Activated CD4-positive, alpha-beta T cell treated with anti-CD3 and anti-CD28 coated beads for 24 hours (primary cell): ENCODE measurements at places on chromosomes 7 and 10.

- no peak for DNase-seq
Measured at GRCh38 chr7:28169230-28169629, 11.4 kb downstream of the JAZF1 start.

GRCh38 chr10:3393958-3394357 is 221.4 kb upstream of the PITRM1 start:
- no peak for DNase-seq

DNA sequence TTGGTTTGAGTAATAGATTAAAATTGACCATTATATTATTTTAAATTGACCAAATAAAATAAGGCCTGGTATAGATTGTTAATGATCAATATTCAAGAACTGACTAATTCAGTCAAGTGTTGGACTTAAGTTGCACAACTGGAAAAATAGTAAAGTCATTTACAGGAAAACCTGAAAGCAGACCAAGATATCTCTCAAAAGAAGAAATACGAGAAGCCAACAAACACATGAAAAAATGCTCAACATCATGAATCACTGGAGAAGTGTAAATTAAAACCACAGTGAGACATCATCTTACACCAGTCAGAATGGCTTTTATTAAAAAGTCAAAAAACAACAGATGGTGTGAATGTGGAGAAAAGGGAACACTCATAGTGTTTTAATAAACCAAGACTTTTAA is 80.4 kb upstream of the MALRD1 start:
- DNase-seq = no peak

- DNase-seq = no peak
Measured at GRCh38 chr7:74467876-74468275, 14.2 kb downstream of the GTF2IRD1 start.

DNA sequence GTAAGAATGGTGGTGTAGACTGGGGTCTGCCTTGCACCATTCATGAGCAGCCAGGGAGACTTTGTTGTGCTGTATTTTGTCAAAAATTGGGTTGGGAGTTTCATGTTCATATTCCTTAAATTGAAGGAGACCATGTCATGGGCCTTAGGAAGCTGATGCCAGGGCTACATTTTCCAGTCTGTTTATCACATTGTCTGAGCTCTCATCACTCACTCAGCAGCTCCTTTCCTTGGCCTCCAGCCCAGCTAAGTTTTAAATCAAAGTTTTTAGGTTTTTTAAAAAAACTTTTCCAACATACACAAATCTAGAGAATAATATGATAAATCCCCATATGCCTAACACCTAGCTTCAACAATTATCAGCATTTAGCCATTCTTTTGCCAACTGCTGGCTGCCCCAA is 12.6 kb upstream of the FAM13C start:
- no peak for DNase-seq

DNA sequence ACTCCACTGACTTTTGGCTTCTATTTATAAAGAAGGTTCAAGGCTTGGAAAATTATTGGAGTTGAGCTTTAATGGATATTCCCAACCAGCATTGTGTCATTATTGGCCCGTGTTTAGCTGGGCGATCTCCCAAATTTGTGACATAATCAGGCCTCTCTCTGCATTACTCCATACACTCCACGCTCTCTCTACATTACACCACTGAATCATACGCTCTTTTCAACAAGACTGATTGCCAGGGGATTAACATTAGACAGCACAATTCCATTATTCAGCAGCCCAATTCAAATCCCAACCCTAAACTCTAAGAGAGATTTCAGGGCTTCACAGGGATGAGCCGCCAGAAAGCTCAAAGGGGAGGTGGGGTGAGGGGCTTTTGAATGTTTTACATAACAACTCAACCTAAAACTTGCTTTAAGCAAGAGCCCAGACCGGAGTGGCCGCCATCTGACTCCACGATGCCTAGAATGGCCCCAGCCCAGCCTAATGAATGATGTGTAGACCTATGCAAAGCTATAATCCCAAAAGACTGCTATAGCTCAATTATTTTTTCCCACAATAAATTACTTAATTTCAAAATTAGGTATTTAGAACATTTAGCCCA is 61.8 kb downstream of the FGFR2 start:
- DNase-seq = no peak

GRCh38 chr10:28906415-28906814 is 229.1 kb downstream of the BAMBI start:
- no peak for DNase-seq

GRCh38 chr10:67602268-67602950 is 93.6 kb downstream of the CTNNA3 start:
- no peak for DNase-seq

- no peak for DNase-seq
Measured at GRCh38 chr7:47464266-47464665, 117.6 kb downstream of the TNS3 start.

GRCh38 chr7:70574314-70574834 is 557.6 kb upstream of the GALNT17 start:
- DNase-seq = no peak

- no peak for DNase-seq
Measured at GRCh38 chr10:83988435-83988834, 150.9 kb upstream of the GHITM start.

- DNase-seq = no peak
Measured at GRCh38 chr7:69751026-69751425, 152.8 kb downstream of the AUTS2 start.

DNA sequence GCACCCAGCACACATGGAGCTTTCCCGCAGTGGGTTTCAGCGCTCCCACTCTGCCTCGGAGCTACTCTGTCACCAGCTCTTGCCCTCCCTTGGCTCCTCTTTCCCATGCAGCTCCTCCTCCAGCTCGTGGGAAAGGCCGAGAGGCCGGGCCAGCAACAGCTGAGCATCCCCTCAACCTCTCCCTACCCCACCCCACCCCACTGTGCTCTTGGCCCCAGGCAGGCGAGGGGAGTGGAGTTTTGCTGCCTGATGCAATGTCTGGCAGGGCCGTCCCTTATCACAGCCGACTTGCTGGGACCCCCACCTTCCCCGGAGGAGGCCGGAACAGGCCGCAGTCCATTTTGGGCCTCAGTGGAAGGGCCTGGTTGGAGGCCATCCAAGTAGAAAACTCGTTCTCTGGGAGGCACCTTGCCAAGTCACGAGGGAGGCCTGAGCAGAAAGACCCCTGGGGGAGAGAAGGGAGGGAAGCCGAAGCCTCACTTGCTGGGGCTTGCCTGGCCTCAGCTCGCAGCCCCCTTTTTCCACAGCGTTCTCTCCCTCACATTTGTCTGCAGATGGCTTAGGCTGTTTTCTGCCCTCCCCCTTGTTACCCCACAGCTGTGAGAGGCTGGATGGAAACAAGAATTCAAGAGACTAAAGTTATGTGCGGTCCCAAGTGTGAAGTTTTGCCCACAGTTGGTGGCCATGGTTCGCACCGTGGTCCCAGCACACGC is 35.3 kb downstream of the CHST3 start:
- no peak for DNase-seq

DNA sequence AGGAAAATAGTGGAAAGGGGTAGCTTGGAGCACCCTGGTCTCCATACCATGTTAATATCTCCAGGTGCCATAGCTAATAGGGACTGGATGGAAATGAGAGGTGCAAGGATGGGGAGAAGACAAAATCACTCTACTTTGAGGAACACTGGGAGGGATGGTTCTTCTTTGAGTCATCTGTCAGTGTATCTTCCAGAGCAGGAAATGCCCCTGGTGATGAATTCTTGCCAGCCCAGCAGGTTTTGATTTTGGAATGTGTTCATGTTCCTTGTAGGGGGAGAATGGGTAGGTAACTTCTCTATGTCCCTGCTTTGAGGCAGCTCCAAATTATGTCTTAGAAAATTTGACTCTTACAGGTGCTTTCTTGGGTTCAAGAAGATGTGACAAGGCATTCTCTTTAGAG is 177.0 kb upstream of the GLI3 start:
- no peak for DNase-seq

DNA sequence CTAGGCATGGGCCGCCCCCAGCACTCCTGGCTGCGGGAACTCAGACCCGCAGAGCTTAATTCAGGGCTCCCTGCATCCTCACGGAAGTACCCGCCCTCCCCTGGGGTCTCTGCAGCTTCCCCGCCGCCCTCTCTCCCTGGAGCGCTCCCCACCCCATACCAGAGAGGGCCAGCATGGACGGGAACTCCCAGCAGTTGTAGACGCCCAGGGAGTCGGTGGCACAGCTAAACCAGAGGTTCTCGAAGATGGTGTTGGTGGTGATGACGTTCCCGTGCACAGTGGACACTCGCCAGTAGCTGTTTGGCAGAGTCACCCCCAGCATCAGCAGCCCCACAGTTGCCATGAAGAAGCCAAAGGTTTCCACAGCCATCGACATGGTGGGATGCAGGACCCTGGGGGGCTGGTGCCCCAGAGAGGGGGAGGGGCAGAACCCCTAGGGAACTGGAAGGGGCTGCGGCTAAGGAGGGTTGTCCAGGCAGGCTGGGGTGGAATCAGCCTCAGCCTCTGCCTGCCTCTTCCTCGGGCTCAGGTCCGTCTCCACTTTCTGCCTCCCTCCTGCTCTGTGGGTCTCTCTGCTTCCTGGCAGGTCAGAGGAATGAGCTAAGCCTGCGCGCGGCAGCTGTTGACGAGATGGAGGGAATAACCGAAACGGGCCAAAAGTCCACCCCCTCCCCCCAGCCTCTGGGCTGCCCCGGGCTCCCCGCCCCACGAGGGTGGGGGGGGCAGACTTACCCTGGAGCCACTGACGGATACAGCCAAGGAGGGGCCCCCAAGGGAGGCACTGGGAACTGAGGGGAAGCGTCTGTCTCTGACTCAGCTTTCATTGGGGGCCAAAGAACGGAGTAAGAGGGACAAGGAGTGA is at the start of gene CLDN15:
TSS of gene CLDN15 (minus strand) at position 597 of the 862 bp plus-strand sequence. CDS start at position 376, 221 bp downstream.
- DNase-seq = no peak

DNA sequence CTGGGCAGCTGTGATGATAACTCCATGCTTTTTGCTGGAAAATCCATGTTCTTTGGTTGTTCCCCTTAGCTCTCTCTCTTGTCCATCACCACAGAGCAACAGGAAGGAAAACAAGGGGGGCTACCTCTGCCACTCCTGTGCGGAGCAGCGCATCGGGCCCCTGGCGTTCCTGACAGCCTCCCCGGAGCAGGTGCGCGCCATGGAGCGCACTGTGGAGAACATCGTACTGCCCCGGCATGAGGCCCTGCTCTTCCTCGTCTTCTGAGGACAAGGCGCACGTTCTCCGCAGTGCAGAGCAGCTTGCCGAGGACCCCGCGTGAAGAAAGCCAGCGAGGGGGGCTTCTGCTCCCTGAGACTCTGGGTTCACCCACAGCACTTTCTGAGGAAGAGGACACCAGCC is 40.3 kb downstream of the IL15RA start:
- no peak for DNase-seq

DNA sequence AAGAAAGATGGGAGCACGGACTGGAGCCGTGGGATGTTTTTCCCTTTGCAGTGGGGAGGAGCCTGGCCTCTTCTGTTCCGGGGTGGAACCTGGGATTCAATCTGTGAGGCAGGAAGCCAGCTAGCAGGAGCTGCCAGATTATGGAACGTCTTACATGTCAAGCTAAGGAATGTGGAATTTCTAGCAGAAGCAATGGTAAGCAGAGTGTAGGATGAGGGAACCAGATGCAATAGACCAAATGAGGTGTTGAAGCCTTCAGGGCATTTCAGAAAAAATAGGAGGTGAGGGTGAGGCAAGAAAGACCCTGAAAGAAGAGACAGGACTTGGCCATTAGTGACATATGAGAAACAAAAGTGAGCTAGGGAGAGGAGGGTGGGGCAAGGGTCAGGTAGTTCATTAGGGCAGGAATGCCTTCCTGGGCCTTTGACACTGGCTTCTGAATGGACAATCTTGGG is 105.5 kb downstream of the CHN2 start:
- no peak for DNase-seq

GRCh38 chr10:92291921-92292845 is 1.2 kb downstream of the MARCHF5 start:
- no peak for DNase-seq

DNA sequence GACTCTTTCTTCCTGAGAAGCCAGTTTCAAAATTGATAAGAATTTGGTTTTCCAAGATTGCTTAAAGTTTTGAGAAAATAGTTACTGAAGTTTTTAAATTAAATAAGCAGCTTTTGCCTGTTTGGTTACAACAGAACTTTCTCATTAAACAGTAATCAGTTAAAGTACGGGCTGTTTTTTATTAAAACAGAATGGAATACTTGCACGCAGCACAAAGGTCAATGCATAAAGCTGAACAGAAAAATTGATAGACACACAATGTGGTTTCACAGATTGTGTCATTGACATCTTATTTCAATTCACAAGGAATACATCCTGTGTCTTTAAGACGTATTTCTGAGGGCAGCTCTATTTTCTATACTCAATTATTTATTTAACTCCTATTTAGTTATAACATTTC is 192.2 kb downstream of the PRKG1 start:
- no peak for DNase-seq

- DNase-seq = no peak
Measured at GRCh38 chr7:29494350-29494749, 69.3 kb upstream of the PRR15 start.

DNA sequence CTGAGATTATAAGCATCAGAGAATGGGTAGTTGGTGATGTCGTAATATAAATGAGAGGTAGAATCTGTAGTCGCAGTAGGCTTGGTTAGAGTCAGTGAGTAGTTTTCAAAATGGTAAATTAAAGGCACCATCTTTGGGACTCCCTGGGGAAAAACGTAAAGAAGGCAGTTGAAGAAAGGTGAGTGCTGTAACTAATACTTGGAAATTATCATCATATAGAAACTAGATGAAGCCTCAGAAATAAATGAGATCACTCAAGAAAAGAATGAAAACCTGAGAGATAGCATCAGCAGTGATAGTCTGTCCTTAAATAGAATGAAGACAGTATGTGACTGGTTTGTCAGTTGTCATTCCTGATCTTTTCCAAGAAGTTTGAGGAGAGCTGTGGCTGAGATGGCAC is 23.8 kb downstream of the PALS2 start:
- no peak for DNase-seq

GRCh38 chr10:130938051-130938450 is 373.5 kb downstream of the TCERG1L start:
- DNase-seq = no peak

GRCh38 chr10:103231047-103231551 is 14.6 kb upstream of the RPEL1 start:
- DNase-seq = no peak

DNA sequence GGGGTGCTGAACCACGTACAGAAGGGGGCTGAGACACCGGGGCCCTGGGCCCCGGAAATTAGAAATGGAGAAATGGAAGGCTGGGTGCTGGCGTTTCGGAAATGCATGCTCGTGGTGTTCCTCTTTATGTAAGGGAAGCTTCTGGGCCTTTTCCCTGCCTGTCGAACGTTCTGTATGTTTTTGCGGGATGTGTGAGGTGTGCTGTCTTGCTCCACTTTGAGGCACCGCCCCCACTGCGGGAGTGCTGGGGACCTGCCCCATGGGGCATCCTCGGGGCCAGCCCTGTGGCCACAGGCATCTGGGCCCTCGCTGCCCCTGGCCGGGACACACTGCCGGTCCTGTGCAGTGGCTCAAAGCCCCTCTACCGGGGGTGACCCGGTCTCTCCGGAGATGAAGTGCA is 1.7 kb upstream of the VENTX start:
- no peak for DNase-seq
